Hindlimb muscle (tissue), 1 donor: ENCODE measurements at places on chromosomes 5 and 9.

DNA sequence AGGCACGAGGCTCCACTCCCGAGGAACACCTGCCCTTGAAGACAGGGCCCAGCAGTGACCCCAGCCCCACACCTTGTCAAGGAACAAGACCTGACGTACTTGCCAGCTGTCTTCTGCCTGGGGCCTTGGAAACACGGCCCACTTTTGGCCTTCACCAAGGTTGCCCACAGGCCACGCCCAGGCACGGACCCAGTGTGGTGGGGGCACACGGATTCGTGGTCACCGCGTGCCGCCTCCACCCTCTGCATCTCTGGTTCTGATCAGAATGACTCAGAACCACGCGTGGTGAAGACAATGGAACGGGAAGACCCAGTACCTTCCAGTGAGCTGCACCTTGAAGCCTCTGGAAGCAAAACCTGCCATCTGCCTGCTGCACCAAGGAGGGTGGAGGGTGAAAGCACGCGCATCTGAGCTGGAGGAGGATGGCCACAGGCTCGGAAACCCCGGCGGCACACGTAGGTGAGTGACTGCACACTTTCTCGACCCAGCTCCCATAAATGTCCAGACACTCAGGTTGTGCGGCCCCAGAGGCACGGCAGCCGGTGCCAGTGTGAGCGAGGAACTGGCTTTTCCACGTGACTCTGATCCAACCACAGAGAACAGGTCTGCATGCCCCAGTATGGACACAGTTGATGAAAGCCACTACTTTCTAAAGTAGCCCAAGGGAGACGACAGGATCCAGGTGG lies 36.5 kb downstream of the LPCAT1 start:
- DNase-seq, result no peak

GRCh38 chr5:180334751-180335613 lies 18.2 kb downstream of the GFPT2 start:
- DNase-seq, result no peak

DNA sequence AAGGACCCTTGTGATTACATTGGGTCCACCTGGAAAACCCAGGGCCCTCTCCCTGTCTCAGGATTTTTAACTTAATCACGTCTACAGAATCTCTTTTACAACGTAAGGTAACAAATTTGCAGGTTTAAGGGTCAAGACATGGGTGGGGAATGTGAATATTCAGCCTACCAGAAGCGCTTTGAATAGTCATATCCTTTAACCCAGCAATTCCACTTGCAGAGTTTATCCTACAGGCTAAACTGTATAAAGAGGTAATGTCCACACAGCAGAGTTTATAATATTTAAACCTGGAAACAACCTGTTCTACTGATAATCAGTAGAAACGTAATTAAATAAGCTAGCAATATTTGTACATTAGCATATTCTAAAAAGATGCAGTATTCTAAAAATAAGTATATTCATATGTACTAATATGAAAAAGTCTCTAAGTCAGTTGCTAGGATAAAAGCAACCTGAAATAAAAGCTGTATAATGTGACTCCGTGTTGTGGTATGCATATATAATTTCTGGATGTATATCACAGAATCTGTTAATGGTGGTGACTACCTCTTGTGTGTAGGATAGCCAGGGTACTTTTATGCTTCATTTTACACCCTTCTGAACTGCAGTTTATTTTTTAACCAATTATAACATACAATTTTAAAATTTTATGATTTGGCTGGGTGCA lies 14.1 kb upstream of the NIPAL4 start:
- DNase-seq, result no peak

DNA sequence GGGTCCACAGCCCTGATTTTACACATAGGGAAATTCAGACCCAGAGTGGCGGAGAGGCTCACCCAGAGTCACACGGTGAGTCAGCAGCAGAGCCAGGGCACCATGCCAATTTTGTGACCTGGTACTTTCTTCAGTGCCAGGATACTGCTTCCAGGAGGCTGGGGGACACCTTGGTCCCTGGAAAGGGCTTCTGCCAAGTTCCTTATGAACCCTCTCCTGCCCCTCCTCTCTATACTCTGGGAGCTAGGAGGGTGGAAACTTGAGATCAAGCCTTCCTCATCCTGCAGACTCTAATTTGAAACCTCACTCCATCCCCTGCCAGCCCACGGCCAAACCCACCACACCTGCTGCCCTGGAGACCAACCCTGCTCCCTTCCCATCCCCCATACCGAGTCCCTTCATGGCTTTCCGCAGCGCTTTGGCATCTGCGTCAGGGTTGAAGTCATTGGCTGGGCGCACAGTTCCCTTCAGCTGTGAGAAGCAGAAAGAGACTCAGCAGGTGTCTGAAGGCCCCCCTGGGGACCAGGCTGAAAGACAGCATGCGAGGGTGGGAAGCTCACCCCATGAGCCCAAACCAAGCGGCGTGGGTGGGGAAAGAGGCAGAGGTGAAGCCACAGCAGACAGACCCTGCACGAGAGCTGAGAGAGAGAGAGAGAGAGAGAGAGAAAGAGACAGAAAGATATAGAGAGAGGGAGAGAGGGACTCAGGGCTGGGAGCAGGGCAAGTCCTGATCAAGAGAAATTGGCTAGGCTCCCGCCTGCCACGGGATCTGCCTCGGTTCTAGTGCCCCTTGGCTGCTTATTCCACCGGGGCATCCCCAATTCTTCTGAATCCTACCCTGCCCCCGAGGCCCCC lies 33.5 kb downstream of the ANXA6 start:
- DNase-seq, result no peak
